ENCODE measurements at places on chromosomes 6 and 20.
A peak's percentile ranks its signal among the peaks of the same experiment; 100 is the strongest.

DNA sequence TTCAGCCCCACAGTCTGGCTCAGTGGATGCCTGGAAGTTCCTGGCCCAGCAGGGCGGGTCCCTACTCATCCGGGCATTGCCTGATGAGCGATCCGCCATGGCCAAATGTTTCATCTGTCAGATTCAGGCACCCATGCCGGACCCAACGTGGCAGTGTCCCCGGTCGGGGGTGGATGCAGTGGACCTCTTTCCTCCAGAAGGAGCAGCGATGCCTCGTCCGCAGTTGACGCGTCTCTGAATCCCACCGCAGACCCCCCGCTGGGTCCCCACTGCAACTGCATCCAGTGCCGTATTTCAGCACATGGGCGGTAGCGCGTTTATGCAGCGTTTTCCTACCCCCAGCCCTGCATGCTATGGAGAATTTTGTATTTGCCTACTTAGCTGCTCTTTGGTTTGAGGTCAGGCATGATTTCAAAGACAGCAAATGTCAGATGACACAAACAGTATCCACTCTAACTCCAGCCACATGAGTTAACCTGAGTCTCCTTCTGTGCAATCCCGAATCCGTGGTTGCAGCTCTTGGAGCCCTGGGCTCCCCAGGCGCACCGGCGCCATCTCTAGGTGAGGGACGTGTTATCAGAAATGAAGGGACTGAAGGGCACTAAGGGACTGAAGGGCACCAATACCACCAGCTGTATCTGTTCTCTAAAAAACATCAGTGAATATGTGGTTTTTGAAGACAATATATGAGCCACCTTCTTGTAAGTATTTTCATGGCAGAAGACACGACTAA is 72.6 kb upstream of the THBS2 start:
- DNase-seq: no peak

DNA sequence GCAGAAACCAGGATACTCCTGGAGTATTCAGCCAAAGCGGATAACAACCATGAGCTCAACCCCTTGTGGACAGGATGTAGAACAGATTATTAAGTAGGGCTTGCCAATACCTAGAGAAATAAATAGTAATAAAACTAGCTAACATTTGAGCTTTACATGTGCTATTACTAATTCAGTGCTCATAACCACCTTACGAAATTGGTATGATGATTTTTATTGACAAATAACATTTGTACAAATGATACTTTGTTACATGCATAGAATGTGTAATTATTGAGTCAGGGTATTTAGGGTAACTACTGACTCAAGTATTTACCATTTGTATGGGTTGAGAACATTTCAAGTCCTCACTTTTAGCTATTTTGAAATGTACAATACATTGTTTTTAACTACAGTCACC is 287.9 kb downstream of the CDC5L start:
- DNase-seq: no peak

- peak; percentile 2 for DNase-seq
Measured at GRCh38 chr20:59812286-59813125, 120.9 kb downstream of the SYCP2 start.

GRCh38 chr20:3707508-3707899 is 4.9 kb downstream of the SIGLEC1 start:
- no peak for DNase-seq

DNA sequence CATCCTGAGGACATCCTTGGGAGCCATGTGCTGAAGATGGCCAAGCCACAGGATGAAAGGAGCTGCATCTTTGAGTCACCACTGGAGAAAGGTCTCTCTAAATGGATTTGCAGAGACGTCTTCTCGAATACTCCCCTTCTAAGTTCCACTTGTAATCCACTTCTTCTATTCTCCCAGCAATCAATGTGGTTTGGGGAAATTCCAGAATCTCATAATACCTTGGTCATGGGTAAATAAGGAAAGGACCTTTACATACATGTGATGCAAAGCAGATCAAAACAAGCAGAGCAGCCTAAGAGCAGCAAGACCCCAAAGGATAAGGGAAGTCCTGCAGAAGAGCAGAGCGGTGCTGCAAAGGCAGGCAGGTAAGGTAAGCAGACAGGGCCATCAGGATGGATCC is 35.3 kb downstream of the TRIM38 start:
- no peak for DNase-seq

DNA sequence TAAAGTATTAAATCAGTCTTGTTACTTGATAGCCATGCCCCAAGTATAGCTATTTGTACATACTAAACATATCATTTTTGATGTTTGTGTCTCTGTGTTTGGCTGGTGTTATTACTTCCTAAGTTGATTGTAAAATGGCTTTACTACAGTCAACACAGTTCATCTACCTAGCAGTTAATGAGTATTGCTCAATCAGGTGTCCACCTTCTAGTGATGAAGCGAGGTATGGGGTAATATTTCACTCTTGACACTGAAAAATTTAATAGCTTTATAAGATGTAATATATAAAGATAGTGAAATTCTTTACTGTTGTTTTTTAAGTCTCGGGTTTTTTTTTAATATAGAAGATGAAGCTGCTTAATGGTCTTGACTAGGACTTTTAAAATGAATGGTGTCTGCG is 18.9 kb downstream of the TMEM14A start:
- DNase-seq: no peak

- no peak for DNase-seq
Measured at GRCh38 chr20:37430778-37431460, 85.0 kb downstream of the SRC start.

DNA sequence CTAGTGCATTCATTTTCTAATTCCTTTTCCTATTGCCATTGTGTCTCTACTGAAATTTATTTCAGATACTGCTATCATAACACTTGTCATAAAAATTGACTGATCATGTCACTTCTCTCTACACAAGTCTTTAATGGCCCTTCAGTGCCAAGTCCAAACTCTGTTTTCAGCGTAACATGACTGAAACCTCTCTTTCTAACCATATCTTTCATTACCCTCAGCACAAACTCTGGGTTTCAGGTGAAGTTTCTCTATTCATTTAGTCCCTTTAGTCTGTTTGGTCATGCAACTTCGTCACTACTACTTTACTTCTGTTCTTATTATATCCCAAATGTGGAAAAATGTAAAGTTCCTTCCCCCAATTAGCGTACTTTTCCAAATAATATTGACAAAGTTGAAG is 234.9 kb downstream of the OGFRL1 start:
- no peak for DNase-seq

DNA sequence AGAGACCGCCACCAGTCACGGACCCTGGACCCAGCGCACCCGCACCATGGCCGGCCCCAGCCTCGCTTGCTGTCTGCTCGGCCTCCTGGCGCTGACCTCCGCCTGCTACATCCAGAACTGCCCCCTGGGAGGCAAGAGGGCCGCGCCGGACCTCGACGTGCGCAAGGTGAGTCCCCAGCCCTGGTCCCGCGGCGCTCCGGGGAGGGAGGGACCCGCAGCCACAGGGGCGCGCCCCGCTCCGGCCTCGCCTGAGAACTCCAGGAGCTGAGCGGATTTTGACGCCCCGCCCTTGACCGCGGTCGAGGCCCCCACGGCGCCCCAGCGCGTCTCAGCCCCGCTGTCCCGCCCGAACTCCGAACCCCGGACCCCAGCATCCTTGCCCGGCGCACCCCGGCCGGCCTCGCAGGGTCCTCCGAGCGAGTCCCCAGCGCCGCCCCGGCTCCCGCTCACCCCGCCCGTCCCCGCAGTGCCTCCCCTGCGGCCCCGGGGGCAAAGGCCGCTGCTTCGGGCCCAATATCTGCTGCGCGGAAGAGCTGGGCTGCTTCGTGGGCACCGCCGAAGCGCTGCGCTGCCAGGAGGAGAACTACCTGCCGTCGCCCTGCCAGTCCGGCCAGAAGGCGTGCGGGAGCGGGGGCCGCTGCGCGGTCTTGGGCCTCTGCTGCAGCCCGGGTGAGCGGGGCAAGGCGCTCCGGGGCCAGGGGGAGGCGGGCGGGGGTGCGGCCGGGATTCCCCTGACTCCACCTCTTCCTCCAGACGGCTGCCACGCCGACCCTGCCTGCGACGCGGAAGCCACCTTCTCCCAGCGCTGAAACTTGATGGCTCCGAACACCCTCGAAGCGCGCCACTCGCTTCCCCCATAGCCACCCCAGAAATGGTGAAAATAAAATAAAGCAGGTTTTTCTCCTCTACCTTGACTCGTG is at the start of gene OXT:
OXT (plus strand) TSS at position 11 of the 920 bp plus-strand sequence; CDS start at position 47, 36 bp downstream.
- DNase-seq: no peak

DNA sequence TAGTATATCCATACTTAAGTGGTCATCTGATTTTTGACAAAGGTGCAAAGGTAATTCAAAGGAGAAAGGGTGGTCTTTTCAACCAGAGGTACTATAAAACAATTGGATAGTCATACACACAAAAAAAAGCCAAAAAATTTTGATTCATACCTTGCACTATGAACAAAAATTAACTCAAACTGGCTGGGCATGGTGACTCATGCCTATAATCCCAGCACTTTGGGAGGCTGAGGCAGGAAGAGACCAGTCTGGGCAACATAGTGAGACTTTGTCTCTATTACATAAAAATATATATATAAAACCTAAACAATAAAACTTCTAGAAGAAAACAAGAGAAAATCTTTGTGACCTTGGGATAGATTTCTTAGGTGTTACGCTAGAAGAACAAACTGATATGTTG is 43.8 kb upstream of the ADIG start:
- no peak for DNase-seq

DNA sequence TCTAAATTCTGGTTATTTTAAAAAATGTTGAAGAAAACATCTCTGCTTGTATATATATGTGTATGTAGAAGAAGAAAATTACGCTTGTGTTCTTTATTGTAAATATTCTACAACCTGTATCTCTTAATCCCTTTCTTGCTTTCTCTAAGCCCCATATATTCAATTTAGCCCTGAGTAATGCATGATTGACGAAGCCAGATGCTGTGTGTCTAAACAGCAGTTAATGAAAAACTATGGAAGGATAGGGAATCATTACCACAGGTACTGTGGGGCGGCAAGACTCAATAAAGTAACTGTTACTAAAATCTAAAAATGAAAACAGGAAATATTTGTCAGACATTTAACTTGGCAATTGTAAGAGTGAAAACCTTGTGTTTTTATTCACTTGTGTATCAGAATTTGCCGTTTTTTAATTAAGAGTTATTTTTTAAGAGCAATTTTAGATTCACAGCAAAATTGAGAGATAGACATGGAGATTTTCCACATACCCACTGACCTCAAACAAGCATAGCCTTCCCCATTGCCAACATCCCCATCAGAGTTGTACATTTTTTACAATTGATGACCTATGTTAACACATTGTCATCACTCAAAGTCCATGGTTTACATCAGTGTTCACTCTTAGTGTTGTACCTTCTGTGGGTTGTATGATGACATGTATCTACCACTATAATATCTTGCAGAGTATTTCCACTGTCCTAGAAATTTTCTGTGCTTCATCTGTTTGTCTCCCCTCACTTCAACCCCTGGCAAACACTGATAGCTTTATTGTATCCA is 76.7 kb downstream of the BCKDHB start:
- DNase-seq: no peak

- DNase-seq: no peak
Measured at GRCh38 chr20:56710125-56710524, 81.0 kb downstream of the TFAP2C start.

GRCh38 chr6:39577446-39578165 is 147.6 kb downstream of the KIF6 start:
- no peak for DNase-seq

GRCh38 chr20:42493001-42493400 is 696.7 kb downstream of the PTPRT start:
- DNase-seq: no peak

GRCh38 chr6:113723182-113723581 is 134.0 kb upstream of the MARCKS start:
- no peak for DNase-seq

DNA sequence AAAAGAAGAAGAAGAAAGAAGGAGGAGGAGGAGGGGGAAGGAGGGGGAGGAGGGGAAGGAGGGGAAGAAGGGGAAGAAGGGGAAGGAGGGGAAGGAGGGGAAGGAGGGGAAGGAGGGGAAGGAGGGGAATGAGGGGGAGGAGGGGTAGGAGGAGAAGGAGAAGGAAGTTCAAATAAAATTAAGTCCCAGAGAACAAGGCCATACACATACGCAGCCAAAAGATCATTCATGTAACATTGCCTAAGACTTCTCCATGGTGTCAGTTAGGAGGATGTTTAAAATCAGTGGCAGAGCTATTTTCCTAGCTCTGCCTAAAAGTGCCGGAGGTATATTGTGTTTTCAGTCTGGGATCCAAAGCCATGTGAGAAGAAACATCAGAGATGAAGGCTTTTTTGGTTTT is 75.8 kb downstream of the PLCB4 start:
- DNase-seq: no peak

DNA sequence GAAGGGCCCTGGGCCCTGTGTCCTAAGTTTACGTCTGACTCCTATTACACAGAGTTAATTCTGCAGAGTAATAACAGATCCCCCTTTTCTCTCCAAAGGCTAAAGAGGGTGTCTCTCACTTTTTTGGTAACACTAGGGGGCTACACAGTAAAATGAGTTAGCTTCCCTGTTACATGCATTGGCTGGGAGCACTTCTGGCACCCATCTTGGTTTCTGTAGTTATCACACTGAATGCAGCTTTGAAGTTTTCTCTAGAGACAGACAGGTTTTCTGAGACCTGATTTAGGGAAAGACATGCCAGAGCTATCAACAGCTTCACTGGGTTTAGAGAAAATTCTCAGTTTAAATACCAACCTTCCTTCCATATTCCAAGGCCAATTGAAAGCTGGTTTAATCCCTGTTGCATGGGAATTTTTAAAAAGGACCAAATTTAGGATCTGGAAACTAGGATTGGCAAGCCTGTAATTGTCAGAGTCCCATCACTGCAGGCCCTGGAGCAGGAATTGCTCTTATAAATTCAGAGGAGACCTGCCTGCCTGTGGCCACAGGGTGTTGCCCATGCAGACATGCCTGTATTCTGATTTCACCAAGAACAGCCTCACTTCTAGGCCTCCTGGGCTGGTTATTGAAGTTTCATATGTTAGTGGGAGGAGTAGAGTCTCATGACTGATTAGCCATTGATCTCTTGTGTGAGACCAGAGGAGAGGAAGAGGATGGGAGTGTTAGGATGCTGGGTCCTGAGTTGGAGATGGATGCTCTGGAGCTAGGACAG is 29.4 kb downstream of the RNF8 start:
- no peak for DNase-seq

All from uterus (tissue), 4 donors.